ENCODE measurements at places on chromosomes 3 and 15.

DNA sequence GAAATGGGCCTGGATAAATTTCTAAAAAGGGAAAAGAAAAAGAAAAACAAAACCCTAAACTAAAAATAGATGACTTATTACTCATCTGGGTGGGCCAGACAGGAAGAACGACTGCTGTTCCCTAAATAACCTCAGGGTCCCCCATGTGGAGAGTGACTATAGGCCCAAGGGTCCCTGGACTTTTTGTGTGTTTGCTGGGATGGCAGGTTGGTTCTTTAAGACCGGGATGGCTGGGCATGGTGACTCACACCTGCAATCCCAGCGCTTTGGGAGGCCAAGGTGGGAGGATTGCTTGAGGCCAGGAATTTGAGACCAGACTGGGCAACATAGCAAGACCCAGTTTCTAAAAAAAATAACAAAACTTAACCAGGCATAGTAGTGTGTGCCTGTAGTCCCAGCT lies 43.8 kb upstream of the TRA2B start:
- DNase-seq: no peak

GRCh38 chr15:49410641-49411040 lies 12.4 kb upstream of the FGF7 start:
- no peak for DNase-seq

- DNase-seq: no peak
Observed at GRCh38 chr3:157763644-157764043, 260.4 kb upstream of the VEPH1 start.

DNA sequence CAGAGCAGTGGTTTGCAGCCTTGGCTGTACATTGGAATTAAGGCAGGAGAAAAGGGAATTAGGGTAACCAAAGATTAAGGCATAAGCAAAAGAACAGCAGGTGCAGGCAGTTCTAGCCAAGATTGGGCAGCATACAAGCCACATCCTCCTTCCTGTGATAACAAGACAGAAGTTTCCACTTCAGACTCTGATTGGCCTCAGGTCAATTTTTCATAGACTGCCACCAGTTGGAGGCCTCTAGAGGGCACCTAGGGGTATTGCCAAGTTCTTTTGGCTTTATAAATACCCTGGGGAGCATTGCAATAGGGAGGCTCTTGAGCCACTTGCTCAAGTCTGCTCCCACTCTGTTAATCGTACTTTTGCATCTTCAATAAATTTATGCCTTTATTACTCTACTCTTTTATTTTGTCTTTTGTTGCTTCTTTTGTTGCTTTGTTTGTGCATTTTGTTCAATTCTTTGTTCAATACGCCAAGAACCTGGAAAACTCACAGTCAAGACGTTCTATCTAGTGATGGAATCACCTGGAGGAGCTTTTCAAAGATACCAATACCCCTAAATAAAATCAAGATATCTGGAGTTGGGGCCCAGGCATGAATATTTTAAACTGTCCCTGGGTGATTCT lies 32.2 kb upstream of the FMN1 start:
- DNase-seq: no peak

- DNase-seq: no peak
Observed at GRCh38 chr3:8183627-8184026, 318.0 kb upstream of the LMCD1 start.

Measured in G401 (cell line).